Mesendoderm (in vitro differentiated cells): ENCODE measurements at places on chromosomes 6 and 20.

DNA sequence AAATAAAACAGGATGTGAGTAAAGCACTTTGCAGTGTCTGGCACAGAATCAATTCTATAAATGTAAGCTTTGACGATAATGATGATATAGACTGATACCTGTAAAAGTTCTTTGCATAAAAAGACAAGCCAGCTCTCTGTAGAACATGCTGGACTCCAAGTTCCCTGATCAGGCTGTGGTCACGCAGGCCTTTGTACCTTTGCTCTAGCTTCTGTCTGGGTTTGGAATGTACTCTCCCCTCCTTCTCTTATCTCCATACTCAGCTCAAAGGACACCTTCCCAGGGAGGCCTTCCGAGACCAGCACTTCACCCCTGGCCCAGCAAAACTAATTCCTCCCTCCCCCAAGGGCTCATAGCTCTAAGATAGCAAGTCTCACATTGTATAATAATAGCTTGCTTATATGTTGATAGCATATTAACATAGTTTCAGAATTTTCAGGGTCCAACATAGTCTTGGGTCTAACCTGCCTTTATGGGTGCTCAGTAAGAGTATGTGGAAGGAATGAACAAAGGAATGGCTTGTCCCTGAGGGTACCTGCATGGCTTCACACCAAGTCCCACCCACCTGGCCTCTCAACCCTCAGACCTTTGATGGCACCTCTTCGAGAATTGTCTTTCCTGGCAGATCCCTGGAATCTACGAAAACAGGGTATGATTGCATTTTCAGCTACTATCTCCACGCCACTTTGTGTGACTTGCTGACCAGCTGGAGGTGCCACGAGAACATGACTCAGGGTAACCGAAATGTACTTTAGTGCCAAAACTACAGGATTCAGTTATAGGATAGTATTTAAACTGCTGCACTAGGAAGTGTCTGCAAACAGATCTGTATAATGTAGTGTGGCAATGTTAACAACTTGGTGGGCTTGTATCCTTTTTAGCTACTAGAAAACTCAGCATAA is 41.7 kb upstream of the PIM1 start:
- H3K4me1 ChIP-seq: peaks cover 17% of the 10 kb centered on the region
- H3K4me3 ChIP-seq: no peak overlapping the region
- no peaks in the 10 kb centered on the region for H3K27me3 ChIP-seq
- H3K27ac ChIP-seq: peak overlapping the region; percentile 73
- DNase-seq: peak; percentile 86

DNA sequence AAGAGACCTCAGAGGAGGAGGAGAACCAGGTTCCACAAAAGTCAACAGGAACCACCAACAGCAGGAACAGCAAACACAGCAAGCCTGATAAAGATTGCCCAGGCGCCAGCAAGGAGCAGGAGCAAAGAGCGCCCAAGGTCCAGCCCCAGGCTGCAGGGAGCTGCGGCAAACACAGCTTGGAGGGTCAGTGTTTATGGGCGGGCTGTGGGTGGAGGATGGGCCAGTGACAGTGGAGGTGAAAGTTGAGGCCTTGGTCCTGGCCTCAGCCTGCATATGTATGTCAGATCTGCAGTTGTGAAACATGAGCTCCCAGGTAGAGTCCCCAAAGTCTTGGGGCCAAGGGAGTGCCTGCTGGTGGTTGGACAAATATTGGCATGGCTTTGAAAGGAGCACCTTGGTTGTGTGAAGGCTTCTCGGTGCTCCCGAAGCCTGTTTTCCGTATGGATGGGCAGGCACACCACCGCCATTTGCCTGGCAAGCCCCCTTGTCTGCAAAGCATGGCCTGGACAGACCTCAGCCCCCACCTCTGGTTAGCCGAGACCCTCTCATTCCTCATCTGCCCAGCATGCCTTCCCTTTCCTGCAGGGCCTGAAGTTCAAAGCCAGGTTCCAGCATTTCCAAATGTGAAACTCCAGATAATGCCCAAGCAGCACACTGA is 2.0 kb upstream of the CAPN11 start:
- H3K4me1 ChIP-seq: no peaks in the 10 kb centered on the region
- no peak overlapping the region for H3K4me3 ChIP-seq
- no peaks in the 10 kb centered on the region for H3K27me3 ChIP-seq
- DNase-seq: no peak
- H3K36me3 ChIP-seq: no peaks in the 10 kb centered on the region

GRCh38 chr6:145882121-145882531 is 67.5 kb upstream of the FBXO30 start:
- no peak overlapping the region for H3K27ac ChIP-seq
- DNase-seq: no peak
- H3K27me3 ChIP-seq: no peaks in the 10 kb centered on the region
- H3K4me3 ChIP-seq: no peak overlapping the region

DNA sequence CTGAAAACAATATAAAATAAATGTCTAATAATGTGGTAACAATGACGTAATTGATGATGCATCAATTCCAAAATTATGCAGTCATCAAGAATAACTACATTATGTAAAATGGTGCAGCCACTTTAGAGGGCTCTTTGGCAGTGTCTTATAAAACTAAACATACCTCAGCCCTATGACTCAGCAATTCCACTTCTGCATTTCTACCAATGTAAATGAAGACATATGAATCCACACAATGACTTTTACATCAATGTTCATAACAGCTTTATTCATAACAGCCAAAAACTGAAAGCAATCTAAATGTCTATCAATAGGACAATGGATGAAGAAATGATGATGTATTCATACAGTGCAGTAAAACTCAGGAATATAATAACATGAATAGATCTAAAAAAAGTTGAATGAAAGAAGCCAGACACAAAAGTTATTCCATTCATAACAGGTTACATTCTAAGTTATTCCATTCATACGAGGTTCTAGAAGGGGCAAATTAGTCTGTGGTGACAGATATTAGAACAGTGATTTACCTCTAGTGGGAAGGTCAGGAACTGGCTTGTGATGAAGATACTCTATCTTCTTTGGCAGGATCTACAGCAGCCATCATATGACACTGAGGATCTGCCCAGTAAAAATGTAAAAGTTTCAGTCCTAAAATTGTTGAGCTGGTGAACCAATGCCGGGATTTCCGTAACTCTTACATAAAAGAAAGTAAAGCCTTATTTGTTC is 396.1 kb downstream of the PLCB1 start:
- no peaks in the 10 kb centered on the region for H3K27me3 ChIP-seq
- no peak overlapping the region for H3K4me3 ChIP-seq
- H3K27ac ChIP-seq: no peak overlapping the region
- peaks cover 3% of the 10 kb centered on the region for H3K4me1 ChIP-seq

DNA sequence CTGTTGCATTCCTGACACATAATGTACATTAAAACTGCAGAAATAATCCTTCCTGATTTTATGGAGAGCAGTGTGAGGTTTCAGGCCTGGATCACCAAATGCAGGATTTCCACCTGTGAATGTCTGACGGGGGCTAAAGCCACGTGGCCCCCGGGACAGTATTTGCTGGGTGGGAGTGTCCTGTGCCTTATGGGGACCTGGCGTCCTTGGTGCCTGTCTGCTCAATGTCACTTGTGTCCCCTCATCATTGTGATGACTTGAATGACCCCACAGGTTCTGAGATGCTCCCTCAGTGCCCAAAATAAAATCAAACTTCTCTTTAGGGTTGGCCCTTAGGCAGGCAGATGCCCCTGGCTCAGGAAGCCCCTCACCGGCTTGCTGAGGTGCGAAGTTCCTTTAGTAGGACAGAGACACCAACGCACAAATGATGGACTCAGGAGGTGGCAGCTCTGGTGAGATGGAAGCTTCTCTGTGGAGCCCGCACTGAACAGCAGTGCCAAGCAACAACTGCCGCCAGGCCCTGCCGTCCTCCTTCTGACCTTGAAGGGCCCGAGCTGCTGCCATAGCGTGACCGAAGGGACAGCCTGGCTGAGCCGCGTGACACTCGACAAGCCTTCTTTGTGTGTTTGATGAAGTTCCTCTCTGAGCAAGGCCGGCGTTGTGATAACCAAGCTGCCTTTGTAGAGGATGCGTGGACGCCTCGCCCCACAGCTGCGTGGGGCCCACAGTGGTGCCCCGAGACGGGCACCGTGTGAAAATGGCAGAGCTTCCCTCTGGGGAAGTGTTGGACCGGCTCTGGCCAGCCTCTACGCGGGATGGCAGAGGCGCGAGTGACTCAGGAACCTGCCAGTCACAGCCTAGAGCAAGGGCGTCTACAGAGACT is 30.9 kb downstream of the FRMD1 start:
- no peak overlapping the region for H3K4me3 ChIP-seq
- no peak overlapping the region for H3K27ac ChIP-seq
- H3K4me1 ChIP-seq: no peaks in the 10 kb centered on the region
- H3K36me3 ChIP-seq: no peaks in the 10 kb centered on the region
- H3K27me3 ChIP-seq: no peaks in the 10 kb centered on the region

GRCh38 chr6:148509800-148510581 is 167.4 kb downstream of the SASH1 start:
- H3K27ac ChIP-seq: no peak overlapping the region
- peaks cover 16% of the 10 kb centered on the region for H3K4me1 ChIP-seq
- H3K27me3 ChIP-seq: no peaks in the 10 kb centered on the region
- DNase-seq: peak; percentile 65

- DNase-seq: no peak
- no peaks in the 10 kb centered on the region for H3K4me1 ChIP-seq
- no peaks in the 10 kb centered on the region for H3K36me3 ChIP-seq
Observed at GRCh38 chr6:112846681-112847080, 499.6 kb downstream of the RFPL4B start.

DNA sequence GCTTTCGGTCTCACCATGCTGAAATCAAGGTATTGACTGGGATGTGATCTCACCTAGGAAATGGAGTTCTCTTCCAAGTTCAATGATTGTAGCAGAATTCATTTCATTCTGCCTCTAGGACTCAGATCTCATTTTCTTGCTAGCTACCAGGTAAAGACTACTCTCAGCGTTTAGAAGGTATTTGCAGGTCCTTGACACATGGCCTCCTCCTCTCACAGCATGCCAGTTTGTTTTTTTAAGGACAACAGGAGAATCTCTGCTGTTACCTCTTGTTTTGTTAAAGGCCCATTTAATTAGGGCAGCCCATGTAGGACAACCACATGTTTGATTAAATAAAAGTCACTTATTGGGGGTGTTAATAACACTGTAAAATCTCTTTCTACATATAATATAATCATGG is 757.8 kb downstream of the EYS start:
- no peak overlapping the region for H3K4me3 ChIP-seq
- no peaks in the 10 kb centered on the region for H3K36me3 ChIP-seq
- no peaks in the 10 kb centered on the region for H3K27me3 ChIP-seq
- H3K4me1 ChIP-seq: no peaks in the 10 kb centered on the region

GRCh38 chr6:47701363-47701762 is 3.0 kb downstream of the ADGRF4 start:
- no peaks in the 10 kb centered on the region for H3K36me3 ChIP-seq
- no peak overlapping the region for H3K4me3 ChIP-seq
- H3K27ac ChIP-seq: no peak overlapping the region
- peak; percentile 14 for DNase-seq

GRCh38 chr20:13934992-13935894 is 55.2 kb downstream of the SEL1L2 start:
- no peaks in the 10 kb centered on the region for H3K27me3 ChIP-seq
- no peaks in the 10 kb centered on the region for H3K4me1 ChIP-seq
- no peak overlapping the region for H3K27ac ChIP-seq

DNA sequence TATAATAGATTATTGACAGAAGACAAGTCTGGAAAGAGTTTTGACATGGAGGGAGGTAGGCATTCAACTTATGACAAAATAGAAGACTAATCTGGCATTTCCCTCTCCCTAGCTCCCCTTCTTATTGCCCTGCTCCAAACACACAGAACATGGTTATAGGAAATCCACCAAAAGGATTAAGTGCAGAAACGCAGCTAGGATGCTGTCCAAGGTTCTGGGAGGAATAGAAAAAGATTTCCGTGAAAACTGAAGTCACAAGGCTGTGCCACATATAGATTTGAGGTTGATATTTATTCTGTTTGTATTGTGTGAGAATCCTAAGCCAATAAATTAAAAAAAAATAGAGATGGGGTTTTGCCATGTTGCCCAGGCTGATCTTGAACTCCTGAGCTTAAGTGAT is 107.9 kb upstream of the MAP3K7 start:
- H3K27me3 ChIP-seq: no peaks in the 10 kb centered on the region
- no peak overlapping the region for H3K4me3 ChIP-seq
- no peak for DNase-seq
- no peak overlapping the region for H3K27ac ChIP-seq

GRCh38 chr6:93366506-93366905 is 52.9 kb downstream of the EPHA7 start:
- H3K27me3 ChIP-seq: no peaks in the 10 kb centered on the region
- H3K27ac ChIP-seq: no peak overlapping the region
- H3K36me3 ChIP-seq: no peaks in the 10 kb centered on the region
- H3K4me3 ChIP-seq: no peak overlapping the region
- DNase-seq: no peak

DNA sequence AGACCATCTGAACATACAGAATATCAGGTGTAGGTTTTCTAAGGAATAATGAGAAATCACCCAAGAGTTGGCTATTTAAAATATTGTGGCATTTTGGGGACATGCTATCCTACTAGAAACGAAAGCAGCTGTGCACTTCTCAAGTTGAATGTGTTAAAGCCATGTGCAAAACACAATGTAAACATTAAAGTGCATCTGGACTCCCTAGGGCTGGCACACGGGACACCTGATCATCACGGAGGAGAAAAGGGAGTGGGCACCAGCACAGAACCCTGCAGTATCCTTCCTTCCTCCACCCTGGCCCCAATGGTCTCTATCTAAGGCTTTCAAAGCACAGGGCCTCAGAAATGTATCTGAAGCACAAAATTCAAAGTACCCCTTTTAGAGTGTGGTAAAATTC is 94.3 kb downstream of the INSM1 start:
- H3K4me1 ChIP-seq: peaks cover 2% of the 10 kb centered on the region
- no peak overlapping the region for H3K4me3 ChIP-seq
- no peaks in the 10 kb centered on the region for H3K27me3 ChIP-seq
- H3K36me3 ChIP-seq: no peaks in the 10 kb centered on the region
- no peak for DNase-seq

DNA sequence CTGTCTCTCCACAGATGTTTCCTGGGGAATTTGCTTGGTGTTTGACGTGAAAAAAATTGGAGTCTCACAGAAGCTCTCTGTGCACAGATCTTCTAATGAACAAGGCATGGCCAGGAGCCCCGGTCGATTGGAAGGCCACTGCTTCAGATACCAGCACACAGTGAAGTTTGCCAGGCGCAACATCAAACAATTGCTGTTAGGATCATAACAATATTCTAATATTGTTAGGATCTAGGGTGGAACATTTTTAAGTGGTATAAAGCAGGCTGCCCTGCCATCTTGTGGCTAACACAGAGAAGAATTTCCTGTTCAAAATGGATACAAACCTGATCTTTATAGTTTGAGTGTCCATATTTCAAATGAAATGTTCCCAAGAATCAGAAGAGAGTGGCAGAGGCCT is 64.1 kb downstream of the C6orf118 start:
- no peaks in the 10 kb centered on the region for H3K36me3 ChIP-seq
- no peaks in the 10 kb centered on the region for H3K4me1 ChIP-seq
- H3K27me3 ChIP-seq: no peaks in the 10 kb centered on the region
- no peak overlapping the region for H3K4me3 ChIP-seq
- DNase-seq: peak; percentile 16
